ENCODE measurements at places on chromosomes 16 and 17.

DNA sequence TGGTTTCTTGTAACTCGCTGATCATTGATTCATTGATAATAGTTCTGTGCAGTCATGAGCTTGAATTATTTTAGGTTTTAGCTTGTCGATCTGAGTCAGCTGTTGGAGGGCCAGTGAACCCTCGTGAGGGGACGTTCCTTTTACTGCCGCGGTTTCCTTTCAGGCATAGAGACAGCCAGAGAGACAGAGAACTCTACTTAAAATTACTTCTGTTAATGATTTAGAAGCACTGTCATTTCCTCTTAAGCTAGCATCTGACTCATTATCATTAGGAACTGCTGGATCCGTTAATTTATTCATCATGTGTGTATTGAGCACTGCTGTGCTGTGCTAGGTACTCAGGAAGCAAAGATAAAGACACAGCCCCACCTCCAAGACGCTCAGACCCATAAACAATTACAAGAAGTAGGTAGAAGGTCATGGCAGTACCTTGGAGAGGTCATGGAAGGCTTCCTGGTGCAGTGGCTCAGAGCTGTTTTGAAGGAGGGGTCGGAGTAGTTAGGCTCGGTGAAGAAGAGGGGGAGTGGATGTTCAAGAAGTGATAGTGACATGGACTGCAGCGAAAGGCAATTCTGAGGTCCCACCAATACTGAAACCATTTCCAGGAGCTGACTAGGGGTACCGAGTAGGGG lies 3.3 kb downstream of the PGS1 start:
- DNase-seq: peak; percentile 57

- DNase-seq: no peak
Observed at GRCh38 chr17:41026715-41027471, at the start of gene KRTAP1-5. KRTAP1-5 (minus strand) TSS chr17:41027208; CDS start chr17:41027155, 53 bp downstream.

- peak; percentile 58 for DNase-seq
Observed at GRCh38 chr17:31499771-31500554, 108.5 kb downstream of the RAB11FIP4 start.

DNA sequence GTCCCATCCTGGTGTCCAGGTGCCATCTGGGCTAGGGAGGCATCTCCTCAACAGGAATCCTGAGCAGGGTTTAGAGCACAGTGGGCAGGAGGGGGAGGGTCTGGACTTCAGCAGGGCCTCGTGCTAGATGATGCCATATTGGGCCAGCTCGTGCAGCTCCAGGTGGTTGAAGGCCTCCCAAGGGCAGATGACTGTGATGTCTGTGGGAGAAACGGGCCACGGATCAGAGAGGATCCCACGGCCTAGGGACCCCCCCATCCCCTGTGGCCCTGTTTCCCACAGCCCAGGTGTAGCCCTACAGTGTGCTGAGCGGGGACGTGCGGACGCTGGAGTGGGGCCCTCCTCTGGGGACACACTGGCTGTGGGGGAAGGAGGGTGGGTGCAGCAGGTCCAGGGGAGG lies 5.4 kb downstream of the PDE6G start:
- no peak for DNase-seq

- no peak for DNase-seq
Observed at GRCh38 chr17:12127667-12128066, 107.0 kb downstream of the MAP2K4 start.

DNA sequence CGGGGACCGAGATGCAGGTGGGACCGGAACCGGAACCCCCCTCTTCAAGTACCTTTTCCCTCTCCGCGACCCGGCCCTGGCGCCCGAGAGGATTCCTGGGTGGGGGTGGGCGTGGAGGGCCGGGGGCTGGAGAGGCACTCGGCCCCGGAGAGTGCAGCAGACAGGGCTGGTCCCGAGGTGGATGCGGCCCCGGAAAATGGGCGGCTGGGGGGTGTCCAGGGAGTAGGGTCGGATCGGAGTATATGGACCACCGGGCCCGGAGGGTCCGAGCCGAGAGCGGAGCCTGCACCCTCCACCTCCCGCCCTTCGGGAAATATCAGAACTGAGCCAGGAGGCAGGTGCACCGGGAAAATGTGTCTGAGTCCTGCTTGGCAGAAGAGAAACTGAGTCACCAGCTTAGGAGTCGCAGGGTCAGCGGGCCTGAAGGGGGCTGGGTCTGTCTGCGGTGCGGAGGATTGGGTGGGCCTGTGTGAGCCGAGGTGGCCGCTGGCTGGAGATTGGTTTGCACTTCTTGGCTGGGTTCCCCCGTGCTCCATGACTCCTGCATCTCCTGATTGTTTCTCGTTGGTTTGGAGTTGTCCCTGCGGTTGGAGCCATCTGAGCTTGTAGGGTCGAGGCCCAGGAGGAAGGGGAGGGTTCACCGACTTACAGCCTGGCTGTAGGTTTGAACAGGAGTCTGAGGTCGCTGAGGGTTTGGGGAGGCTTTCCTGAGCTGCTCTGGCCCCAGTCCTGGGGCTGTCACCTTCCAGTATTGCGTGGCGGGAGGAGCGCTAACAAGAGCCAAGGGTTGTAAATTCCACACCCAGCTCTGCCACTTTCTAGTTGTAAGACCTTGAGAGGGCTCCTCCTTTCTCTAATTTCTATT lies 518 bp downstream of the SH2B1 start:
- no peak for DNase-seq

- DNase-seq: no peak
Observed at GRCh38 chr17:72056727-72057290, 64.0 kb upstream of the SOX9 start.

GRCh38 chr17:7887038-7887481 lies 1.5 kb upstream of the CHD3 start:
- DNase-seq: no peak

GRCh38 chr17:77145612-77146245 lies 5.0 kb downstream of the SEC14L1 start:
- no peak for DNase-seq

GRCh38 chr16:84194018-84194417 lies 3.1 kb downstream of the ADAD2 start:
- DNase-seq: no peak

GRCh38 chr16:6957681-6958080 lies 375.0 kb upstream of the RBFOX1 start:
- no peak for DNase-seq

DNA sequence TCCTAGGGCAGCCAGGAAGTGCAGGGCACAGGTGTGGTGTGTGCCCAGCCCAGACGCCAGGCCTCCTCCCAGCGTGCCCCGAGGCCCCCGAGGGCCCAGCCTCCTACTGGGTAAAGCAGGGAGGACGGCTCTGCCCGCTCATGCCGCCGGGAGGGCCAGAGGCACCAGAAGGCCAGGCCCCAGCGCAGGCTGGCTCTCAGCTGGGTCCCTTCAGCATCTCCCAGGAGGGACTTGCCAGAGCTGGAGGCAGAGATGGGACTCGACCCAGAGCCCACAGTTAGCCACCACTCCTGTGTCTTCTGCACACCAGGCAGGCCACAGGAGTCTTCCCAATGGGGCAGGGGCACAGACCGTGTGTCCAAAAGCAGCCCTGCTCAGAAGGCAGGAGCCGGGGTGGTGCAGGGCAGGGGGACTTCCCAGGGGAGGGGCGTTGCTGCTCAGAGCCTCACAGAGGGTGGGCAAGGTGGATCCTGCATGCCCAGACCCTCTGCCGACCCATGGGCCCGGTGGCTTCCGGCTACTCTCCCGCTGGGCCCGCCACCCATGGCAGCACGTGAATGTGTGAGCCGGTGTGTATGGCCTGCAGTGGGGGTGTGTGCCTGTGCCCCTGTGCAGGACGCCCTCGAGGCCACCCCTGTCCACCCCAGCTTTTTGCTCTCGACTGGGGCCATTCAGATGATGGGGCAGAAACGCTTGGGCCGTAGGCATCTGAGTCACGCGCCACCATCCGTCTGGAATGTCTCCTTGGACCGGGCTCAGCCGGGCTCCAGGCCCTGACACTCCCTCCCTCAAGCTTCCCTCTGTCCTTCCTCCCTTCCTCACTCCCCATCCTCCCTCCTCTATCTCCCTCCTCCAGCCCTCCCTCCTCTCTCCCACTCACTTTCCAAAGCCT lies 5.7 kb upstream of the ZNF469 start:
- DNase-seq: no peak

DNA sequence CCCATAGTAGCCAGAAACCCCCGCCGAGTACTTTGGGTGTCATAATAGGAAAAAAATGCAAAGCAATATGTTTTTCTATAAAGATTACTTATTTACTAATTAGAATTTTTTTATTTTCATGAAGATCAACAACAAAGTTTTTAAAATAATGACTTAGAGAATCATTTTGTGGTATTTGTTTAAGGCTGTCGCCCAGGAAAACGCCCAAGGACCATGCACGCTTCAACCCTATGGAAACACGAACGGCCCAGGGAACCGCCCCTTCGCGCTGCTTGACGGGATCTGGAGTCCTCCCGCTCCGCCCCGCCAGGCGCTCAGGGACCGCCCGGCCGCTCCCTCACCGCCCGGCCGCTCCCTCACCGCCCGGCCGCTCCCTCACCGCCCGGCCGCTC lies 408 bp upstream of the KPNA2 start:
- peak; percentile 89 for DNase-seq

- DNase-seq: no peak
Observed at GRCh38 chr17:59230764-59231163, 10.5 kb downstream of the GDPD1 start.

DNA sequence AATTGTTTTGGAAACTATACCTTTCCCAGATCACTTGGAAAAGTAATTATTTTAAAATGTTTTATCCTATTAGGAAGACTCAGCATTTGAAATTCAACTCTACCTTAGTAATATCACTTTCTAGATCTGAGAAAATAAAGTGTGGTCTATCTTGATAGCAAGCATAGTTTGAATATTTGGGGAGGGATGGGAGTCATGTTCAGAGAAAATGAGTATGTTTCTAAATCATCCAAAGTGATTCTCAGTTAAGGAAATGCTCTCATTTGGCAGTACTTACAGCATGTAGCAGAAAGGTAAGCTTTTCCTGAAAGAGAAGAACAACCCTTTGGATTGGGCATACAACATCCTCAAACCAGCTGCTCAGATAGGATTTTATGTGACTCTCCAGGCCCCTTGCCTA lies 6.9 kb downstream of the C17orf75 start:
- no peak for DNase-seq

- DNase-seq: no peak
Observed at GRCh38 chr17:75998327-75998795, 2.3 kb upstream of the CDK3 start.

- no peak for DNase-seq
Observed at GRCh38 chr16:73192232-73192894, 144.4 kb upstream of the ZFHX3 start.

DNA sequence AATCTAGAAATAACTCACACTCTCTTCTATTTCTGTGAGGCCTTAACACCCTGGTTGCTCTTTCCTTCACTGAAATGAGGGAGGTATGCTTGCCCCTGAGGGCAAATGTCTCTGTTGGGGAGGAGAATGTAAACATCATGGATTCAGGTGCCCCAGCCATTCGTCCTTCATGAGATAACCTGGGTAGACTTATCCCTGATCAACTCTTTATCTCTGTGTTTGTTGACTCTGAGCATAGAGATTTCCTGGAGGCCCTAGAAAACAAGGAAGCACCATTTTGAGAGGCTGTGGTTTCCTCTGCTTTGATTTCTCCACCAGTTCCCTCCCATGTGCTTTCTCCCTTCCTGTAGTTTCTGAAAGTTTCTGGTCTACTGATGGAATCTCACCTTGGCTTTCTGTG lies 77.3 kb downstream of the PHKB start:
- no peak for DNase-seq

DNA sequence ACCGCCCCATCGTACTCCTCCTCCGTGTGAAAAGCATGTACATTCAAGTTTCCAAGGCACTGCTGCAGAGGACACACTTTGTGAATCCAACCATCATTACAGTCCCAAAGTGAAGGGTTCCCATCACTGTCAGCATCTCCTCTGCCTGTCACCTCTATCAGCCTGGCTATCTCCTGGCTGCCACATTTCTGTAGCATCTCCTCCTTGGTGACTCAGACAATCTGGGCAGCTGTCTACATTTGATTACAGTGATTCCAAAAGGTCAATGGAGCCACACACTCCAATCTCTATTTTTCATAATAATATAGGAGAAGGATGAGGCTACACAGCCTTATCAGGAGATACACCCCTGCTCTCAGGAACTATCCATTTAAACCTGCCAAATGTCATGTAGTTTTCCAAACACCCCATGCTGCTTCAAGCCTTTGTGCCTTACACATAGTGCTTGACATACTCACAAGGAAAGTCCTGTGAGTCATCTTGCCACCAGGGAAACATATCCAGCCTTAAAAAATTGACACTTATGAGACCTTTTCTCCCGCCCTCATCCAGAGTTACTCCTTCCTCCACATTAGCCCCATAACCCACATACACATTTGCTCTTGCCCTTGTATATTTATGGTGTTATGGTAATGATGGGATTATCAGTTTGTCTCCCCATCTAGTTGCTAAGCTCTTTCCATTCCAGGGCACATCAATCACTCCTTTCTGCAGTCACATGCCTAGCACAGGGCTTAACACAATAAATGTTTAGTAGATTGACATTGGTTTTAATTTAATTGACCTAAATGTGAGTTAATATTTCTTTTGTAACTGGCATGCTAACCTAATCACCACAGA lies 250.1 kb upstream of the CDH5 start:
- no peak for DNase-seq

DNA sequence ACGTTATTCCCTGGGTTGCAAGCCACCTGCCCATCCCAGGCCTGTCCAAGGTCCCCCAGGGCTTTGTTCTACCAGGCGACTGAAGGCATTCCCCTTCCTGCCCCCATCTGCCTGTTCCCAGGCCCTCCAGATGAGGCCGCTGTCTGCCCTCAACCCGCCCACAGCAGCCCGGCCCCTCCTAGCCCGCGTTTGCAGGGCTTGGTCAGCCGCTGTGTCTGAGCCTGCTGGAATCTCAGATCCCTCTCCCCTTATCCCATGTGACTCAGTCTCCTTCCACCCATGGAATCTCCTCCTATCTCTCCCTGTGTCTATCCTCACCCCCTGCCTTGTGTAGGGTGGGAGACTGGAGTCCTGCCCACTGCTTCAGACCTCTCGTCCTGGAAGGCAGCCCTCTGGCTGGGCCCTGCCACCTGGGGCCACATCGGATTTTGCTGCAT lies 186.0 kb upstream of the TNRC6C start:
- peak; percentile 75 for DNase-seq

DNA sequence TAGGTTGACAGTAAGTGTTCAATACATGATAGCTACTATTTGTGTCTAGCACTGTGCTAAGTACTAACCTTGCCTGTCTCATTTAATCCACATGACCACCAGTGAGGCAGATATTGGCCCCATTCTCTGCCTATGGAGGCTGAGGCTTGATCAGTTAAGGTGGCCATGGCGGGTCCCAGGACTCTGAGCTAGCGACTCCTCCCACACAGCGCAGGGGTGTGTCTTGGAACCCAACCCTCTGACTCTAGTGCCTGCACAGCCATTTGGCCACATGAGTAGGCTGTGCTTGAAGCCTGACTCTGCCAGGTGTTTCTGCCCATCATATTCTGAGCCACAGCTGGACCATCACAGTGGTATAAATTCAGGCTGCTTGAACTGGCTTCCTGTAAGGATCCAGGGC lies 6.4 kb downstream of the NHERF1 start:
- DNase-seq: no peak

All from activated T-cell treated with anti-CD3 and anti-CD28 coated beads, Interleukin-2, amount 50 U/mL, for 24 hours (primary cell).